ENCODE measurements at places on chromosomes 3 and 15. TPM values are rescaled to one million over a fixed set of nuclear protein-coding genes. Genes with fewer than 3 reads are reported as not detected.

DNA sequence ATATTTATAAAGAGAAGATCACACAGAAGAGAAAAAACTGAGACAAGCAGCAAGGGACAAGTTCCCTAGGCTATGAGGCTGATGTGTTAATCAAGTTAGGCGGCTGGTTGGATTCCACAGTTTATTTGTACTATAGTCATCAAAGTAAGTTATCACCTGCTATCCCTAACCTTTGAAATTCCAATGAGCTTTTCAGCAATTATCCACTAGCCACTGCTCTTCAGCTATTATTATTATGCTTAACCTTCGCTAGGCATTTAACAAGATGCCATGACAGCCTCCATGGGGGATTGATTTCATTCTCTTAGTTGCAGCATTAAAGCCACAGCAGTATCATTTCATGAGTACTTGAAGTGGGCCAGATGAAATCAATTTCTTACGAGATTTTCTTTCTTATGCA, 699.5 kb upstream of the NAALADL2 start:
- no peak for DNase-seq
- no peak overlapping the region for H3K4me3 ChIP-seq
- no peak overlapping the region for H3K27ac ChIP-seq
- H3K4me1 ChIP-seq, result no peaks in the 10 kb centered on the region
- no peaks in the 10 kb centered on the region for H3K36me3 ChIP-seq
- H3K27me3 ChIP-seq, result no peaks in the 10 kb centered on the region

DNA sequence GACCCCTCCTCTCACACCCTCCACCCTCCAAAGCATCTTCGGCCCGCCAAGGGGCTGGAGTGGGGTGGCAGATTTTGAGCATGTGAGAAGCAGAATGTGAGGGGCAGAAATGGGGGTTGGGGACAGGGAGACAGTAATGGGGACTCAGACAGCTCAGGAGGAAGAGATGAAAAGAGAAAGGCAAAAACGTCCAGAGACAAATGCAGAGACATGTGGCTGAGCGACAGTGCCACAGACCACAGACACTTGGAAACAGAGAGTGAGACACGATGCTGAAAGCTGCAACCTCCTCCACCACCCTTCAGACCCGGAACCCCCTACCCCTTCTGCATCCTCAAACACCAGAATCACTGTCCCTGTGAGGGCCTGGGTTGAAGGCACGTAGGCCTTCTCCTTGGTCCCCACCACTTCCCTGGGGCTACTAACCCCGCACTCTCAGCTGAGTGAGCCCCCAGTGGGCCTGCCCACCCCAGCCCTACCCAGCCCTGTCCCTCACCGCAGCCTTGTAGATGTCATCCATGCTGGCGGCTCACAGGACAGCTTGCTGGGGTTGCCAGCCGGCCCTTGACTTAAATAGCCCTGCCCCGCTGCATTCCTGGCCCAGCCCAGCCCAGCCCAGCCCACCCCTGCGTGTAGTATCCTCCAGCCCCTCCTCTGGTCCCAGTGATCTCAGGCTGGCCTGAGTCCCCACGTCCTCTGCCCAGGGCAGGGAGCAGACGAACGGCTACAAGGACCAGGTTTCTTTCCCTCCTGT, at the start of gene TNNC1:
TSS of gene TNNC1 (minus strand) at position 546 of the 754 bp plus-strand sequence. CDS start at position 520, 26 bp downstream.
- peaks cover 24% of the 10 kb centered on the region for H3K4me1 ChIP-seq
- no peaks in the 10 kb centered on the region for H3K27me3 ChIP-seq
- DNase-seq, result peak; percentile 81
- peak within 1 kb of the TSS; percentile 74 for H3K4me3 ChIP-seq

DNA sequence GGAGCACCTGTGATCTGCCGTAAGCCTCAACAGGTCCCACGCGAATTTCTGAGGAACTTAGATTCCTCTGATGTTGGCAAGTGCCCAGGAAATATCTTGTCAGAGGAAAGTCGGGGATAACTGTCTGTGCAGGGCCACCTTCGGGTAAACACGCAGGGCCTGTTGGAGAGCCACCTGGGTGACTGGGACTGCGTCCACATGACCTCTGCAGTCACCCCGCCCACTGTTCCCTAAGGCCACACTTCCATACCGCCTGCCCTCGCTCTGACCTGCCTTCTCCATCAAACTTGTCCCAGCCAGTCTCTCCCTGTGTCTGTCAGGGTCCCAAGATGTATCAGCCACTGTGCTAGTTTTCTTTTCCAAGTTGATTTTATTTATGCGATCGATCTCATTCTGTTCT, 28.7 kb downstream of the BFSP2 start:
- DNase-seq, result no peak
- no peaks in the 10 kb centered on the region for H3K27me3 ChIP-seq
- no peaks in the 10 kb centered on the region for H3K36me3 ChIP-seq
- no peak overlapping the region for H3K27ac ChIP-seq
- H3K4me1 ChIP-seq, result peaks cover 3% of the 10 kb centered on the region
- H3K4me3 ChIP-seq, result no peak overlapping the region

DNA sequence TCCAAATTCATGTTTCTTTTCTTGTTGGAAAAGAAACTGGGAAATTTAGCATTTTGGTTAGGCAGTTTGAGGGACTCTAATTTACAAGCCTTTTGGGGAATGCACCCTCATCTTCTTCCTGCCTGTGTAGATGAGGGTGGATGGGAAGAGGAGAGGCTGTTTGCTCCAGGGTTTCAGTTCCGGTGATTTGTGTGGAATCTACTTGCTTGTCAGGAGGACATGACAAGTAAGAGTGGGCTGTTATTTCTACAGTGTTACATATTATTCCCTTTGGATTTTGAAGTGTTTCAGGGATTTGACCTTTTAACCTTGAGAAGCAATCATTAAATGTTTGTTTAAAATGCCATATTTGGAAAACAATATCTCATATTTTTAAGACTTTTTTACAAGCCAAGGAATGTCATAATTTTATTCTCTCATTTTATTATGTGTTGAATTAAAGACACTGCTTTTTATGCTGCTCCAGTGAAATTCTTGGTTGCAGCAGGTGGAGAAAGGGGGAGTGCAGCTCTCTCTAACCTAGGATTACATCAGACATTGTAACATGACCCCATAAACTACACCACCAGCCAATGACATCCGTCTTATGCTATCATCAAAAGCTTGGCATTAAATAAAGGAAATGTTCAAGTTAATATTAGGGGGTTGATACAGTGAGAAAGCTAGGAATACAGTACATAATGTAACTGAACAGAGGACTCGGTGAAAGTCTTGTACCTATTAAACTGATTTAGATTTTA, 30.2 kb downstream of the PLAAT1 start:
- H3K36me3 ChIP-seq, result no peaks in the 10 kb centered on the region
- no peak overlapping the region for H3K27ac ChIP-seq
- no peaks in the 10 kb centered on the region for H3K4me1 ChIP-seq

DNA sequence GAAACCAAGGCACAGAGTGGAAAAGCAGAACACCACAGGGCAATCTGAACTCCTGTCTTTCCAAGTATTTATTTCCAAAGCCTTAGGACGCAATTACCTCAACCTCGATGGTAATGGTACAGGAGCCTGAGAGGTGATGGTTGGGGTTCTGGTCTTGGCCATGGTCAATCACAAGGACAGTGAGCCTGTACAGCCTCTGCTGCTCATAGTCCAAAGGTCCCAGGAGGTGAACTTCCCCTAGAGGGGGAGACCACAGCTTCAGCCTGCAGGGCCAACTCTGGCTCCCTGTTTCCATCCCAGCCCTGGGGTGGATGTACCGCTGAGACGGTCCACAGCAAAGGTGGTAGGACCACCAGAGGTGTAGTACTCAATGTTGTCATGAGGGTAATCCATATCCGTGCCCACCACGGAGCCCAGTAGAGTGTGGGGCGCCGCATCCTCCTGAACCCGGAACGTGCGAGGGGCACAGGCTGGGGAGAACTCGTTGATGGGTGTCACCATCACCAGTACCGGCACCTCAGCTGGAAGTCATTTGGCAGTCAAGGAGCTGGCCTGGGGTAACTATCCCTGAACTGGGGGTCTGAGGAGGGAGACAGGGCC, 6.1 kb downstream of the CDHR4 start:
- no peaks in the 10 kb centered on the region for H3K36me3 ChIP-seq
- DNase-seq, result no peak
- no peak overlapping the region for H3K4me3 ChIP-seq
- H3K27ac ChIP-seq, result no peak overlapping the region
- H3K27me3 ChIP-seq, result no peaks in the 10 kb centered on the region

GRCh38 chr3:11465744-11466616, 177.7 kb downstream of the VGLL4 start:
- no peak overlapping the region for H3K4me3 ChIP-seq
- H3K27me3 ChIP-seq, result no peaks in the 10 kb centered on the region
- H3K27ac ChIP-seq, result peak overlapping the region; percentile 48
- no peaks in the 10 kb centered on the region for H3K4me1 ChIP-seq
- peaks cover 8% of the 10 kb centered on the region for H3K36me3 ChIP-seq

BCL2A1 gene
- 91.1 TPM for total RNA-seq

DNA sequence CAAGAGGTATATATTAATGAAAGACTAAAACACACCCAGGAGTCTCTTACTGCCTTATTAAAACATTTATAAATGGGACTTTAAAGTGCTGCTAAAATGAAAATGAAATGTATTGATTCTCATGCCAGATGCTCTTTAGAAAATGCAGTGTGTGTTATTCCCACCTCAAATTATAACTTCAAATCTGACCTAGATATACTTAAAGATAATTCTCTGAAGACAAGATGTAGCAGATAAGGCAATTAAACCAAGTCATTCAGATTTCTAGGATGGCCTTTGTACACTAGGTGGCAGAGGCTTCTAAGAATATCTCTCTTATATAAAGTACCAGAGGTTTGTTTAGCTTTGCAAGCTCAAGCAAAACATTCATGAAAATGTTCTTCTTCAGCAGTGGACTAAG, 26.9 kb upstream of the GOLGA8B start:
- no peaks in the 10 kb centered on the region for H3K4me1 ChIP-seq
- no peaks in the 10 kb centered on the region for H3K36me3 ChIP-seq
- H3K27ac ChIP-seq, result no peak overlapping the region
- H3K4me3 ChIP-seq, result no peak overlapping the region
- no peak for DNase-seq
- H3K27me3 ChIP-seq, result no peaks in the 10 kb centered on the region

GOLGA8S gene
- total RNA-seq, result 0.20 TPM

- DNase-seq, result peak; percentile 86
- H3K27ac ChIP-seq, result no peak overlapping the region
- no peaks in the 10 kb centered on the region for H3K27me3 ChIP-seq
- H3K36me3 ChIP-seq, result no peaks in the 10 kb centered on the region
- no peak overlapping the region for H3K4me3 ChIP-seq
These were observed 17.1 kb downstream of the TRAIP start for GRCh38 chr3:49839193-49839809.

GRCh38 chr15:90571063-90571541, 41.4 kb downstream of the CRTC3 start:
- DNase-seq, result no peak
- H3K4me1 ChIP-seq, result peaks cover 16% of the 10 kb centered on the region
- H3K27ac ChIP-seq, result peak overlapping the region; percentile 43
- no peak overlapping the region for H3K4me3 ChIP-seq
- H3K27me3 ChIP-seq, result no peaks in the 10 kb centered on the region

RTP1 gene
- total RNA-seq, result not detected

DNA sequence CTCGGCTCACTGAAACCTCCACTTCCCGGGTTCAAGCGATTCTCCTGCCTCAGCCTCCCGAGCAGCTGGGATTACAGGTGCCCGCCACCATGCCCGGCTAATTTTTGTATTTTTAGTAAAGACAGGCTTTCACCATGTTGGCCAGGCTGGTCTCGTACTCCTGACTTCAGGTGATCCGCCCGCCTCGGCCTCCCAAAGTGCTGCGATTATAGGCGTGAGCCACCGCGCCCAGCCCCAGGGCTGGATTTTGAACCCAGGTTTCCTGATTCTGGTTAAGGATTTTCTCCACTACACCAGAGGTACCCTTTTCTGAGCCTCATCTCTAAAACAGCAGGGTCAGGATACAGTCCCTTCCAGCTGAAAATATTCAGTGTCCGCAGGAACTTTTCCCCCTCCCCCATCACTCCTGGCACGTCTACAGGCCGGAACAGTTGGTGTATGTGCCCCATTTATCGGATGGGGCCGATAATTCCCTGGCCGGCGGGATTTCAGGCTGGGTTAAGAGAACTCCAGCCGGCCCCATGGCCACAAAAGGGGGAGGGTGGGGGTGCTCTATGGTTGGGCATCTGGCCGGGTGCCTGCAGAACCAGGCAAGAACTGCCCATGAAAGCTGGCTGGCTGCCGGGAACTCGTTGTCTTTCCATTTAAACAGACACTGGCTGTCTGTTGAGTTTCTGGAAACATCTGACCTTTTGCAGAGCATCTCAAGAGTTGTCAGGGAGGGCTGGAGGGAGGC, 26.8 kb upstream of the SEMA4B start:
- no peak overlapping the region for H3K4me3 ChIP-seq
- DNase-seq, result peak; percentile 89
- H3K27me3 ChIP-seq, result no peaks in the 10 kb centered on the region
- peak overlapping the region; percentile 82 for H3K27ac ChIP-seq

PTX3 gene
- total RNA-seq, result 7.2 TPM

GRCh38 chr3:167394003-167394402, 13.9 kb upstream of the ZBBX start:
- H3K36me3 ChIP-seq, result no peaks in the 10 kb centered on the region
- H3K27me3 ChIP-seq, result no peaks in the 10 kb centered on the region
- no peak overlapping the region for H3K4me3 ChIP-seq

- H3K27me3 ChIP-seq, result no peaks in the 10 kb centered on the region
- DNase-seq, result no peak
- no peaks in the 10 kb centered on the region for H3K36me3 ChIP-seq
- H3K27ac ChIP-seq, result no peak overlapping the region
- H3K4me3 ChIP-seq, result no peak overlapping the region
- peaks cover 6% of the 10 kb centered on the region for H3K4me1 ChIP-seq
These were observed 64.6 kb downstream of the EEFSEC start for GRCh38 chr3:128217702-128218547.

DNA sequence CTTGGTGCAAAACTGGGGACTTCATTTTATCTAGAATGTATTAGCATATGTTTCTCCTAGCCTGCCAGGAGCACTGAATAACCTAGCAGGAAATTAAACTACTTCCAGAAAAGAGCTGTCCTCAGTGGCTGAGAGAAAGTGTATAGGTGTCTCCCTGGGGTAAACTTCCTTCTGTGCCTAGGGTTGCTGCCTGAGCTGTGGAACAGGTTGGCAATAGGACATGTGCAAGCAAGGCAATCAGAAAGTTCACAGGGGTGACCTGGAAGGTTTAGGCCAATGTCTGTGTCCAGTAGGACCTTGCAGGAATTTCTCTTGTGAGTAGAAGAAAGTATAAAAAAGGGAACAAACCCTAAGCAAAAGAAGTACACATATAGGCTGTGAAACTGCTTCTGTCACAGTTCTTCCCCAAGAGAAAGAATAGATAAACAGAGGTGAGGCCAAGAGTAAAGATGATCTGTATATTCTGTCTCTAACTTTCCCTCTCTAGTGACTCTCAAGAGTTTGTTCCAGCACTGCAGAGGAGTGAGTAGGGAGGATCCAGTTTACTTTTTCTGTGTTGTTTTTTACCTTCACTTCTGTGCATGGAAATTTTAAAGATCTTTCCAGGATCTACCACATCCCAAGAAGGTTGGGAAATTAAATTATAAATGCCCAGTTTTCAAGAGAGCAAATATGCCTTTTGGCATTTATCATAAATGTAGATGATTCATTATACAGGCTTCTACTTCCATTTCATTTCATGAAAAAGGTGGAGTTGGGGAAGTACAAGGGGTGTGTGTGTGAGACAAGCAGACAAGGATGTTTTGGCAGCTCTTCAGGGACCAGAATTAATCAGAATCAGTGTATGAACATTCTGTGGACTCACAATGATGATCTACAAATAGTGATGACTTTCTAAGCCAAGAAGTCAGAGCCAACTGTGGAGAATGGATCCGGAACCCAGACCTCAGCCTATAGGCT, 155.2 kb downstream of the RBPMS2 start:
- peaks cover 36% of the 10 kb centered on the region for H3K4me1 ChIP-seq
- H3K4me3 ChIP-seq, result no peak overlapping the region
- no peak overlapping the region for H3K27ac ChIP-seq
- H3K36me3 ChIP-seq, result peaks cover 9% of the 10 kb centered on the region
- H3K27me3 ChIP-seq, result no peaks in the 10 kb centered on the region
- no peak for DNase-seq

CRYGS gene
- 3.8 TPM for total RNA-seq

GLCE gene
- 23.8 TPM for total RNA-seq

GABRR3 gene
- not detected for total RNA-seq

All from upper lobe of right lung (tissue), 1 donor.